ENCODE measurements at places on chromosomes 4 and X. TPM values are rescaled to one million over a fixed set of nuclear protein-coding genes. Genes with fewer than 3 reads are reported as not detected.

Gene DCAF8L2
- not detected for total RNA-seq

Gene TENM3
- 1.6 TPM for total RNA-seq

Gene SPANXC
- total RNA-seq = not detected

Gene RAB41
- total RNA-seq = not detected

Gene FAM9C
- not detected for total RNA-seq

Gene NXF2
- not detected for total RNA-seq

Gene CLDN34
- total RNA-seq = not detected

Gene MUC7
- not detected for total RNA-seq

Gene DMRTC1
- total RNA-seq = 0.17 TPM

Gene NDUFB11
- 167 TPM for total RNA-seq

Gene TLR10
- 0.03 TPM for total RNA-seq

Gene TRIM2
- 0.62 TPM for total RNA-seq

Gene TBC1D1
- 23.9 TPM for total RNA-seq

Gene SEC31A
- total RNA-seq = 77.9 TPM

Gene NPY5R
- not detected for total RNA-seq

Gene DDIT4L
- total RNA-seq = 0.21 TPM

Gene ARX
- total RNA-seq = 0.38 TPM

Gene CDKL2
- 0.63 TPM for total RNA-seq

Gene NEIL3
- 8.4 TPM for total RNA-seq

Gene FOXO4
- total RNA-seq = 1.9 TPM

Gene CTAG1B
- not detected for total RNA-seq

Gene ZFP42
- total RNA-seq = not detected

Gene KLHL4
- total RNA-seq = 5.8 TPM

Measured in A549 treated with Hydrocortisone at 1 μM for 4 hours (cell line).